Right atrium auricular region (tissue), 2 donors: ENCODE measurements at places on chromosomes 1 and 21. TPM values are rescaled to one million over a fixed set of nuclear protein-coding genes. Genes with fewer than 3 reads are reported as not detected.

GRCh38 chr21:15221799-15222386 lies 157.1 kb upstream of the NRIP1 start:
- DNase-seq: no peak

GRCh38 chr1:91406773-91407389 lies 2.2 kb upstream of the HFM1 start:
- DNase-seq: no peak

DNA sequence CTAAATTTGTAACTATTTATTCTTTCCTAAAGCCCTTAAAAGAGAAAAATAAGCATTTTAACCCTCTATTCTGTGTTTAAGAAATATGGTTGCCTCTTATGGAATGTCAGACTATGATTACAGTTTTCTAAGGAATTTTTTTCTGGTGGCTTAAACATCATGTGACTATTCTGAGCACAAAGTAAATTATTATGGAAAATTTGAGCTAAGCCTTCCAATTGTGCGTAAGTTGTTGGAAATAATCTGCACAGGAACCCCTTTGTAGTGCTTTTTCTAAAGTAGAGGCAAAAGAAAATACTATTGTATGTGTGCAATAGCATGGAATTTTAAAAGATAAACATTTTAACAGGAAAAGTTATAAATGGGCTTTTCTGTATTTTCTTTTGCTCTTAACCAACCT lies 254.8 kb downstream of the PBX1 start:
- no peak for DNase-seq

- no peak for DNase-seq
Measured at GRCh38 chr1:59409549-59409948, 112.7 kb downstream of the FGGY start.

- no peak for DNase-seq
Measured at GRCh38 chr1:32659581-32659980, 8.6 kb downstream of the RBBP4 start.

- DNase-seq: no peak
Measured at GRCh38 chr1:6833804-6834203, 48.5 kb downstream of the CAMTA1 start.

GRCh38 chr1:103112546-103112945 lies 4.2 kb upstream of the COL11A1 start:
- DNase-seq: no peak

GRCh38 chr1:214702556-214702955 lies 99.6 kb downstream of the CENPF start:
- no peak for DNase-seq

DNA sequence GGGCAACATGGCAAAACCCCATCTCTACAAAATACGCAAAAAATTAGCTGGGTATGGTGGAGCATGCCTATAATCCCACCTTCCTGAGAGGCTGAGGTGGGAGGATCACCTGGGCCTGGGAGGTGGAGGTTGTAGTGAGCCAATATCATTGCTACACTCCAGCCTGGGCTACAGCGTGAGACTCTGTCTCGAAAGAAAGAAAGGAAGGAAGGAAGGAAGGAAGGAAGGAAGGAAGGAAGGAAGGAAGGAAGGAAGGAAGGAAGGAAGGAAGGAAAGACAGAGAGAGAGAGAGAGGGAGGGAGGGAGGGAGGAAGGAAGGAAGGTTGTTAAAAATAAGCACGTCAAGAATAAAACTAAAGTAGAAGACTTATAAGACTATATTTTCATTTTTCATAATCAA lies 17.0 kb upstream of the ATP1A1 start:
- no peak for DNase-seq

DNA sequence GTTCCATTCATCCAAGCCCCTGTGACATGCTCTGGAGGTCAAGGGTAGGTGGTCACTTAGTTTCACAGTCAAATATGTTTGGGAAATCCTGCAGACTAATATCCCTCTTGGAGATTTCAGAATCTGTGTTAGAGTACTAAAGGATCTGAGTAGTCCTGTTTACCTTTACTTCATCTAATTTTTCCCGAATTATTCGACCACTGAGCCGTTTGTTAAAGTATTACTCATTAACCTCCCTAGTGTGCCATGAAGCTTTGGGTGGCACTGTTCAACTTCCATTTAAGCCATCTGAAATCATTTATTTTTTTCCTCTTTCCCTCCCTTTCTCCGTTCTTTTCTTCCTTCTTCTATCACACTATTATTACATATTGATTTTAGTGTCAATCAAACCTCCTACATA lies 109.9 kb downstream of the NGF start:
- no peak for DNase-seq

DNA sequence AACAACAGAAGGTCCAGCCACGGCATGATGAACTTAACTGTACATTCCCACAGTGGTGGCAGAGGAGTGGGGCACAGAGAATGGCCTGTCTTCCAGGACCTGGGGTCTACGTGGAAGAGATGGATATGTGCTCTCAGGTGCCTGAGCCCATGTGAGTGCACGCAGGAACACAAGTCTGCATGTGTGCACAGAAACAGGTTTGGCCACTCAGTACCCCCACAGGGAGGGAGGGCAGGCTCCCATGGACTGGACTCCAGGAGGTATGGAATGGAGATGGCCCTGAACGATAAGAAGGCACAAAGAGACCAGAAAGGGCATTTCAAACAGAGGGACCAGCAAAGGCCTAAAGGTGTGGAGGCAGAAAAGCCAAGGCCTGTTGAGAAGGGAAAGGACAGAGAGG lies 10.8 kb downstream of the COL9A2 start:
- no peak for DNase-seq

- DNase-seq: no peak
Measured at GRCh38 chr1:40381268-40382107, 8.0 kb downstream of the SMAP2 start.

GRCh38 chr1:99745061-99745460 lies 21.4 kb downstream of the FRRS1 start:
- DNase-seq: no peak

GRCh38 chr1:222815440-222815765 lies 564 bp downstream of the DISP1 start:
- DNase-seq: no peak

GRCh38 chr1:200838676-200839445 lies 33.9 kb upstream of the GPR25 start:
- DNase-seq: no peak

GRCh38 chr1:27377760-27378495 lies 3.3 kb upstream of the FCN3 start:
- DNase-seq: no peak

- DNase-seq: no peak
Measured at GRCh38 chr1:34904236-34905097, 25.0 kb downstream of the DLGAP3 start.

DNA sequence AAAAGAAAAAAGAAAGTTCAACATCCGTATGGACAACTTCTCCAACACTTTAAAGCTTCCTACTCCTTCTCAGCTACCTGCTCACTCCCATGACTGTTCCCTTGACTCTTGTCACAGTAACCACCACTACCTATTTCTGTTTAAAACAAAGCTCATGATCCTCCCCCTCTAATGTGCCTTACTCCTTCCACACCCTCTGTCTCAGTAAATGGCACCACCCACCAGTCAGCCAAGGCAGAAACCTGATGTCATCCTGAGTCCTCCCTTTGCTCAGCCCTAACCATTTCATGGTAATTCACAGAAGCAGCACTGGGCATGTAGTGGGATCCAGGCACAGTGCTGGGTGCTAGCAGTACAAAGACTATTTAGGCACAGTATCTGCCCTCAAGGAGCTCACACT lies 63.0 kb upstream of the PPM1J start:
- no peak for DNase-seq

GRCh38 chr1:226135059-226135651 lies 51.4 kb downstream of the ACBD3 start:
- DNase-seq: no peak

DNA sequence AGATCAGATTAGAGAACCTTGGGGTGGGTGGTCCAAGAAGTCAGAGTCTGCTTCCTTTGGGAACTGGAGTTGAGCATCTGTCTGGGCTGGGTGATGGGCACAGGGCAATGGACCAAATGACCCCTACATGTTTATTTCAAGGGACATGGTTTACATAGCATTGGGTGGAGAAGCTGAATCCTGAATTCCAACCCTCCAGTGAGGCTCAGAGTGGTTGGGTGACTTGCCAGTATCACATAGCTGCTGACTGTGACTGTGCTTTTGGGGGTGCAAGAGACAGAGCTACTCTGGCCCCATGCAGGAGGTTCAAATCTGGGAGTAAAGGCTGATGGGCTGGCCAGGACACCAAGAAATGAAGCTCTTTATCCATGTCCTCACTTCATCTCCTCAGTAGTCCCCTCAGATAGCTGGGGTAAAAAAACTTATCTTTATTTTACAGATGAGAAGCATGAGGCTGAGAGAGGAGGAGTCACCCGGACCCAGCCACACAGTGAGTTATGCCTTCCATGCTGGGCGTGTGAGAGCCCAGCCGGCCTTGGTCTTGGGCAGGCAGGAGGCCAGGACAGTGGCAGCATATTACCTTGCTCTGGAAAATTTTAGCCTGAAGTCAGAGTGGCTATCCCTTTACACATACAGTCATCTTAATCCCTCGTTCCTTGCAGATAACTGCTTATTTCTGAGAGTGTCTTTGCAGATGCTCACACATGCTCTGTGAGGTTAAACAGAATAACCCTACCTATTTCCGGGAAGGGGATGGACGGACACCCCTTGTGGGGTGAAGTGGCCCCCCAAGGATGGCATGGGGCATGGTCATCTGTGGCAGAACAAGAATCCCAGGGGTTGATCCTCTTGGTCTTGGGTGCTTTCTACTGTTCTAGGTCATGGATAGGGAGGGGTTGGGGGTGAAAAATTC lies 2.8 kb upstream of the SERINC2 start:
- no peak for DNase-seq

DNA sequence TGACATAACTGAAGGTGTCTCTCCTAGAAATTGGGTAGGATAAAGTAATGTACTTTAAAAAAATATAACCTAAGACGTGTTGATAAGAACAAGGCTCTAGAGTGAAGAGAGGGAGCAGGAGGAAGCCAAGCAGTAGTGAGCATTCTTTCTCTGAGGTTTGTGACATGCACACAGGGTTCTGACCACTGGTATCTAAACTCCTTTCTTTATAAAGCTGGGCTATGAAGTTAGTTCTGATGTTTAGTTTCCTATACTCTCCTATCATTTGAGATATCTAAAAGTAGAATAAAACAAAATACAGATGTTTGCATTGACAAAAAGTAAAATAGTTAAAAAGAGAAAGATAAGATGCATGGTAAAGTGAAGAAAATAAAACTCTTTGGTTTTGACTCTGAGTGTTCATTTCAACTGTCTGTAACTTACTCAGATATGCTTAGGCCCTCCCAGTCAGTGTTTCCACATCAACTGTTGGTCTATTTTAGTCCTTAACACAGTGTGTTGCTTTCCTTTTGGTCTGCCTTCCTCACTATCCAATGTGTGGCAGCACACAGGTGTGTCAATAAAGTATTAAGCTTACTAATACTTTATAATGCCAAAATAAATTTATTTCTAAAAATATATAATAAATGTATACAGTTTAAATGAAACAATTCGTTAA lies 543.5 kb downstream of the PTPRC start:
- no peak for DNase-seq

DNA sequence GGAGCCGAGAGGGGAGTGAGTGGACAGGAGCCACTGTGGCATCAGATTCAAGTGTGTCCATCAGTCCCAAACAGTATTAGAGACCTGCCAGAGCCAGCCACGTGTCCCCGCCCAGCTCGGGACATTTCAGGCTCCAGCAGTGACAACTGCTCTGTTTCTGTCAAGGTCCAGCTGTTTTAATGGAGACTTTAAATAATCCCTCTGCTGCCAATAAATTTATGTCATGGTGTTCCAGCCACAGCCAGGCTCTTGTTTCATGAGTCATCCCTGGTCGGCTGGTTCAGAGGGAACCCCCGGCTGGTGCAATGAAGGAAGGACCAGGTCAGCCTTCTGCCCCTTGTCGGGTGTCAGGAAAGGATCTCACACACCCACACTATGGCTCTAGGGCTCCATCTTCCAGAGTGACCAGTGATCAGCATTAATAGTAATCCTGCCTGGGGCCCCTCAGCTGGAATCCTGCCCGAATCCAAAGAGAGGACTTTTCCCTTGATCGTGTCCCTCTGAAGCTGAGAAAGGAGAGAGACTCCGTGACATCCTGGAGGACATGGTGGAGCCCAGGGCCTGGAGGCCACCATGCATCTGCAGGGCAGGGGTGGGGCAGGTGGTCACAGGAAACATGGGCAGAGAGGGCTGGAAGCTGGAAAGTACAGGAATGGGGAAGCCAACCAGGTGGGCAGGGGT lies 197.3 kb downstream of the MATN1 start:
- peak; percentile 71 for DNase-seq

GRCh38 chr1:204278958-204279357 lies 65.2 kb upstream of the GOLT1A start:
- DNase-seq: no peak

GRCh38 chr1:114741963-114742746 lies 15.6 kb downstream of the CSDE1 start:
- DNase-seq: no peak

- no peak for DNase-seq
Measured at GRCh38 chr21:45405271-45405818, 380 bp downstream of the COL18A1 start.

- DNase-seq: peak; percentile 5
Measured at GRCh38 chr1:29767088-29767685, 530.9 kb downstream of the PTPRU start.

DNA sequence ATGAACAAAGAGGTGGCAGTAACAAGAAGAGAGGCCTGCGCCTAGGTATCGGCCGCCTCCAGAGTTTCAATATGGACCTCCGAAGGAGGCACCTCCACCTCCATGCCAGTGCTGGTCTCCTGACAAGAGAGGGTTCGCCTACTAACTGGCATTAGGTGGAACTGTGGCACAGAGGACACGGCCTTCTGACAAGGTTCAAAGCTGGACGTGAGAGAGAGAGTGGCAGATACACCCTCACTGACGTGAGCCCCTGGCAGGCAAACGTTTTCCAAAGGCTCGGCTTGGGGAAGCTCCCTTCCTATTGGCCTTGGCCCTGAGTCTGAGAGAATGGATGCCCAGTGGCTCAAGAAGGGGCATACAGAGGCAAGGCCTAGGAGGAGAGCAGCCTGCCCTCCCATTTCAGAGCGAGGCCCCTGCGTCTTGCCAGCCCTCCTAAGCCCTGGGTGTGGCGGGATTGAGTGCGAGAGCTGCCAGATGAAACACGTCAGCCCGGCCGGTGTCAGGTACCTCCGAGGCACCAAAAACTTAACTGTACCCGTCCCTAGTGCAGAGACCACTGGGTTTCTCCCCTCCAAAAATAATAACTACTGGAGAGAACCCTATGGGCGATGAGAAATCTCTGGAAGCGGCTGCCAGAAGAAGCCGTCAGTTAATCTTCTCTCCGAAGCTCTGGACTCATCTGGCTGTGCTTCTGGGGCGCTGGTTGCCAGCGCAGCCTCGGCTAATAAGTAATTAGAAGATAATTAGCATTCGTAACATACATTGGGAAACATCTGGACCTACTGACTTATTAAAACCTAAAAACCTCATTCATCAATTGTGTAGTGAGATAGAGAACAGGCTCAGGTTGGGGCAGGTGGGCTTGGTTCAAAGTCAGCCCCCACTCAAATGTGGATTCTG lies 283.6 kb downstream of the NPHP4 start:
- DNase-seq: no peak

- no peak for DNase-seq
Measured at GRCh38 chr1:15836772-15837669, 10.5 kb upstream of the SPEN start.

CFHR2 gene
- not detected for total RNA-seq

GREM2 gene
- total RNA-seq: not detected

PODN gene
- 47.2 TPM for total RNA-seq

RYR2 gene
- 392 TPM for total RNA-seq

SRSF4 gene
- total RNA-seq: 44.2 TPM

PCNX2 gene
- total RNA-seq: 9.0 TPM

BCAR3 gene
- 19.3 TPM for total RNA-seq

TGFBR3 gene
- 40.5 TPM for total RNA-seq

EFNA1 gene
- total RNA-seq: 24.8 TPM

COPA gene
- 134 TPM for total RNA-seq

CYP4Z1 gene
- total RNA-seq: not detected

PDIK1L gene
- 3.4 TPM for total RNA-seq
